NCI-H345 (cell line): ENCODE measurements at places on chromosomes 1 and 21.

GRCh38 chr1:176669782-176670181, 206.8 kb downstream of the PAPPA2 start:
- DNase-seq = no peak

- DNase-seq = no peak
Observed at GRCh38 chr1:216732121-216732520, 8.9 kb upstream of the ESRRG start.

- no peak for DNase-seq
Observed at GRCh38 chr1:2376261-2376741, 15.1 kb downstream of the MORN1 start.

DNA sequence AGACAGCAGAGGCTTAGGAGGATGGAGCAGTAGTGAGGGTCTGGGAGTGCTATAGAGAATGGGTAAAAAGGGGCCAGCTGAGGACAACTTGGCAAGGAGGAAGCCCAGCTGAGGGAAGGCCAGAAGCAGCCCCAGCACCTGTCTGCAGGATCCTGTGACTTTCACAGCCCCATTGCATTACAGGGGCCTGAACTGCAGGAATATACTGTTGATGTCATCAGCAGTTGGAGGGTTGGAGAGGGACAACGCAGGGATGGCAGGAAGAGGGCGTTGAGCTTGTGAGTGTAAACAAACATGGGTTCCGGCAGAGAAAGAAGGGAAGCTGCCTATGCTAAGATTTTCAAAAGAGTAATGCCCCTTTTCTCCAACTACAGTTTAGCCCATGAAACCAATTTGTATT, 628.5 kb downstream of the SMYD3 start:
- DNase-seq = peak; percentile 6

DNA sequence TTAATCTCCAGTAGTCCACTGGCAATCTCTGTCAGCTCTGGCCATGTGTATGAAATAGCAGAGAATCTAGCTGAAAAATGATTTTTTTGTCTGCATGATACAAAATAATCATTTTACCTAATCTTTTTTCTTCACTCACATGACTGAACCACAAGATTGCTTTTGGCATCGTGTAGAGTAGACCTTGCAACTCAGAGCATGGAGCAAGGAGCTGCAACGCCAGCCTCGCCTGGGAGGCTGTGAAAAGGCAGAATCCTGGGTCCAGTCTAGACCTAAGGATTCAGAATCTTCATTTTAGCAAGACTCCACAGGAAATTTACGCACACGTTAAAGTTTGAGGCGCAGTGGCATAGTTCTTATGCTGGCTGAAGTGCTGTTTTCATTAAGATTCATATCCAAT, 40.2 kb downstream of the TOMM20 start:
- no peak for DNase-seq

GRCh38 chr1:31828341-31828740, 12.5 kb upstream of the SPOCD1 start:
- no peak for DNase-seq

GRCh38 chr1:156667610-156667967, 9.6 kb downstream of the NES start:
- no peak for DNase-seq

- DNase-seq = no peak
Observed at GRCh38 chr1:223815865-223816264, 29.9 kb downstream of the TP53BP2 start.

DNA sequence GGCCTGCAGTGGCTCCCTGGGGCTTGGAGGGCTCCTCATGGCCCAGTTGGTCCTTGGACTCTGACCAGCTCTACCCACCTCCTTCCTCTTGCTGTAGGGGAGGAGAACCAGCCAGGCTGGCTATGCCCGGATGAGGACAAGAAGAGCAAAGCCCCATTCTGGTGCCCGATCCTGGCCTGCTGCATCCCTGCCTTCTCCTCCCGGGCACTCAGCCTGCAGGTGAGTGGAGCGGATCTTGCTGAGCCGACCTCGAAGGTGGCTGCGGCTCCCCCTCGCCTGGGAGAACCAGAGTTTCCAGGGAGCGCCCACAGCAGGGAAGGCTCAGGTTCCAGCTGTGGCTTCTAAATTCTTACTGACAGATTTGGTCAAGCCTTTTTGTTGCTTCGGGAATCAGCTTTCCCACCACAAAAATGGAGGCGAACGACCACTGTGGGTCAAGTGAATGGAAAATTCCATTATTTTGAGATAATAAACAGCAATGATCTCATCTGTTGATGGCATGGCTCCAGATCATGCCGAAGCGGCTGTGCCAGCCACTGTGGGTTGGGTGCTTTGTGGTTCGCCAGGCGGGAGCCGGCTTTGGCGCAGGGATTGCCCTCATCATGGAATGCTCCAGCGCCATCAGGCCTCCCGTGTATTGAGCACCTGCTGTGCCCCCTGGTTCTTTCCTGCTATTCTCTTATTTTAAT, 106.5 kb upstream of the ACTL8 start:
- DNase-seq = no peak

DNA sequence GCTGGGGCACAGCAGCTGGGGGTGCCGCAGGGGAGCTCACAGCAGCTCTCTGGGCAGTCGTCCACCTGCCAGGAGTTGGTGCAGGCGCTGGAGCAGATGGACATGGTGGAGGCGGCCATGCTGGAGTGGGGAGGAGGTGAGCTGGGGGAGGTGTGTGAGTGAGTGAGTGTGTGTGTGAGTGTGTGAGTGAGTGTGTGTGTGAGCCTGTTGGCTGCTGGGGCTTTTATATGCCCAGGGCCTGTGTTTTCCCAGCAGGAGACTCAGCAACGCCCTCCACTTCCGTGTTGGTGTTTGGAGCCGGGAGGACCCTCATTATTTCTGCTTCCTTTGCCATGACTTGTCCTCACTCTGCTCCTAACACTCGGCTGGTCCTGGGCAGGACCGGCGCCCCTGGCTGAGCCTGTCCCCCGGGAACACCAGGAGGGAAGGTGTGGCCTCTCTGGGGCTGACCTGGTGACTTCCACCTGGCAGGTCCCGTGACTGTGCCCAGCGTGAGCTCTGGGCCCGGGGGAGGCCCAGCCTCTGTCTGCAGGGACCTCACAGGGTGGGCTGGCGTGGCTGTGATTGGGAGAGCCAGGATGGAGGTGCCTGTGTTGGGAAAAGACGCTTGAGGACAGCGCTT, at the start of gene KRTAP10-2:
TSS of gene KRTAP10-2 (minus strand) at position 166 of the 622 bp plus-strand sequence. CDS start at position 119, 47 bp downstream.
- DNase-seq = peak; percentile 77

DNA sequence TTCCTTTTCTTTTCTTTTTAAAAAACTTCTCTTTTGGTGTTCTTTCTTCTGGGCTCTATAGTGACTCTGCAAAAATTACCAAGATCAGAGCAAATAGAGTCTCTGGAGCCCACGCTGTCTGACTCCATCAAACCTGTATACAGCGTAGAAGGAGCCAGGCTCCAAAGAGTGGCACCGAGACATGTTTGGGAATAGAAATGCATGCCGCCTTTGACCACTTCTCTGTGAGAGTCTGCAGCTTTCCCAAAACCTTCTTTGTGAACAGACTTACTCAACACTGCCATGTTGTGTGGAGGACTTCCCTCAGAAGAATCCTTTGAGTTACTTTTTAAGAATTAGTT, 55.3 kb downstream of the GORAB start:
- DNase-seq = no peak

DNA sequence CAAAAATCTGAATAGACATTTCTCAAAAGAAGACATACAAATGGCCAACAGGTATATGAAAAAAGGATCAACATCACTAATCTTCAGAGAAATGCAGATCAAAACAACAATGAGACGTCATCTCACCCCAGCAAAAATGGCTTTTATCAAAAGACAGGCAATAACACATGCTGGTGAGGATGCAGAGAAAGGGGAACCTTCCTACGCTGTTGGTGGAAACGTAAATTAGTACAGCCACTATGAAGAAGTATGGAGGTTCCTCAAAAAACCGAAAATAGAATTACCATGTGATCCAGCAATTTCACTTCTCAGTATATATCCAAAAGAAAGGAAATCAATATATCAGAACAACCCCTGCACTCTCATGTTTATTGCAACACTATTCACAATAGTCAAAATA, 65.1 kb upstream of the ATP1B1 start:
- no peak for DNase-seq

DNA sequence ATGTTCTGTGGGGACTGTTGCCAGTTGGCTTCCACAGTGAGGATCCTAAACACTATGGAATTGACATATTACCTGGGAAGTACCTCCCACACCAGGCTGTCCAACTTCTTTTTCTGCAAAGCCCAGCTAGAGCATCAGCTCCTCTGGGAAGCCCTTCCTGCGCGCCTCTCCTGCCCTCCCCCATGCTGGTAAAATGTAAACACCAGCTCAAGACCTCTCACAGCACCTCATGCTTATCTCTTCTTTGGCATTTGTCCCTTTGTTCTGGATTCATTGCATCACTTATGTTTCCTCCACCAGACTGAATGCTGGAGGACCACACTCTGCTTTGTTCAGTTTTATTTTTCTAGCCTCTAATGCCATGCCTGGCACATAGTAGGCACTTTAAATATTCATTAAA, 172.1 kb downstream of the HHAT start:
- peak; percentile 12 for DNase-seq

DNA sequence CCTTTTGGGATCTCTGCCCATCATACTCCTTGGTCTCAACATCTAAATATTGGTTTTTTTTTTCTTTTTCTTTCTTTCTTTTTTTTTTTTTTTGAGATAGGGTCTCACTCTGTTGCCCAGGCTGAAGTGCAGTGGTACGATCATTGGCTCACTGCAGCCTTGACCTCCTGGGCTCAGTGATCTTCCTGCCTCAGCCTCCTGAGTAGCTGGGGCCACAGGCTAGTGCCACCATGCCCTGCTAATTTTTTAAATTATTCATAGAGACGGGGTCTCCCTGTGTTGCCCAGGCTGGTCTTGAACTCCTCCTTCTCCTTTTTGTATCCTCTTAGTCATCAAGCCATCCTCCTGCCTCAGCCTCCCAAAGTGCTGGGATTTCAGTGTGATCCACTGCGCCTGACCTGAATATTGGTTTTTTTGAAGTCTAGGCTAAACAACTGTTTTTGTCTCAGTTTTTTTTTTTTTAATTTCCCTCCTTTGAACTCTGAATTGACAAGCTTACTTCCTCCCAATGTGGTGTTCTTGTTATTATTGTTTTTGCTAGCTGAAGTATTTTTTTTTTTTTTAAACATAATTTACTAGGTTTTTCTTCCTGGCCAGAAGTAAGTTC, 30.9 kb downstream of the MAPKAPK2 start:
- DNase-seq = no peak

DNA sequence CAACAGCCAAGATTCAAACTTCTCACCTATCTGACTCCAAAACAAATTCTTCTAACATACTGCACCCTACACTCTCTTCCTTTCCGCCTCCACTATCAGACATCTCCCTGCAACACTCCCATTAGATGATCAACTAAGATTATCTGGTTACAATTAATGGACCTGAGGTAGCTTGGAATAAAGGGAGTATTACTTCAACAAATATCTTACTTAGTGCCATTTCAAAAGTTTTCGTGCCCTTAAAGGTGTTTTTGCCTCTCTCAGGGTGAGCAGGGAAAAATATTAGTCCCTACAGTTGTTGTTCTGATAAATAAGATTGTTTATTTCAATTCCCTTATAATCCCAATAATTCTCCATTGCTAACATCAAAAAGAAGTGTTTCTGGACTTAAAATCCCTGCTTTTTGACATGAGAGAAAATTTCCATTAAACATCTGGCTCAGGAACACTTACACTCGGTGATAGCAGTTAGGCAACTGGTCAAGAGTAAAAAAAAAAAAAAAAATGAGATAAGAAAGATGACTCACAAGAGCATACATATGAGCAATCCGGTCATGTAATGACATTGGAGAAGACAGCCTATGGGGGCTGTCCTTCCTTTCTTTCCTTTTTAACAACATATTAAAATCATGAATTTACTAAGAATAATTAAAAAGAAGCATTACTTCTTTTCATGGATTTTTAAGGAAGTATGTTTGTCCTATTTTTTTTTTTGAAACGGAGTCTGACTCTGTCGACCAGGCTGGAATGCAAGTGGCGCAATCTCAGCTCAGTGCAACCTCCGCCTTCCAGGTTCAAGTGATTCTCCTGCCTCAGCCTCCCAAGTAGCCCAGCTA, 7.6 kb downstream of the RSBN1 start:
- no peak for DNase-seq

DNA sequence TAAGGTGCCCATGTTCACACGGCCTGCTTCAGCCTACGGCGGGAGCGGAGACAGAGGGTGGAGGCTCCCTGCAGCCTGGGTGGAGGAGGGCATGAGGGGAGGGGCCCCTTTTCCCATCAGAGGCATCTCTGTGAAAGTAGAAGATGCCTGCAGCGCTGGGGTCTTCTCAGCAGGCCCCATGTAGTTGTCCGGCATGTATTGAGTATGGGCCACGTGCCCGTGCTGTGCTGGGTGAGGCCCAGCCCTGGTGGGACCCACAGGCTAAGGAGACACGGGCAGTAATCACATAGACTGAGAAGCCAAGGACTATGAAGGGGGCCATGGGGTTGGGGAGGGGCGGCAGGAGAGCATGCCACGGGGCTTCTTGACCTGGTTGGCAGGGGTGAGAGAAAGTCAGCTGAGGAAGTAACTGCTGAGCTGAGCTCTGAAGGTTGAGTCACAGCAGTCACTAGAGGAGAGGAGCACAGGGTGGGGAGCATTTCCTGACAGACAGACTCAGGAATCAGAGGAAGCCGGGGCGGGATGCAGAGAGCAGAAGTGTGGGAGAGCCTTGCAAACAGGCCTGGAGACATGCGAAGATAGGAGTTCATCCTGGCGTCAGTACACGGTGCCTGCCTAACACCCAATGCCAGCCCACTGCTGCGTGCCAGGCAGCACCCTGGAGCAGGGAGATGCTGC, 21.6 kb downstream of the PSEN2 start:
- DNase-seq = no peak

- no peak for DNase-seq
Observed at GRCh38 chr1:92975551-92976232, 14.4 kb upstream of the DIPK1A start.

DNA sequence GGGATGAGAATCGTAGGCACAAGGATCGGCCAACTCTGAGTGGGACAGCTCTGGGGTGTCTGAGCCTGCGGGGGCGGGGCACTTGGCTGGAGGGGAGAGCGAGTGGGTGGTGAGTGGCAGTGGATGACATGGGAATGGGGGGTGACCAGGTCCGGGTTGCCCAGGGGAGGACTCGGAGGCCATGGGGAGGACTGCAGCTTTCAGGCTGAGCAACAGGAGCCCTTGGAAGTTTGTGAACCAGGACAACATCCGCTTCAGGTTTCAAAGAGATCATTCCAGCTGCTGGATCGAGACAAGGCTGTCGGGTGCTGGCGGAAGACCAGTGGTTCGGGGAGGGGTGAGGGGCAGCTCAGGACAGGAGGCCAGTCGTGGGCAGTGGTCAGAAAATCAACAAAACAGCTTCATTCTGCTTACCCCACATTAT, 124.4 kb upstream of the IRF2BP2 start:
- no peak for DNase-seq
